ENCODE measurements at places on chromosomes 16 and 17.

DNA sequence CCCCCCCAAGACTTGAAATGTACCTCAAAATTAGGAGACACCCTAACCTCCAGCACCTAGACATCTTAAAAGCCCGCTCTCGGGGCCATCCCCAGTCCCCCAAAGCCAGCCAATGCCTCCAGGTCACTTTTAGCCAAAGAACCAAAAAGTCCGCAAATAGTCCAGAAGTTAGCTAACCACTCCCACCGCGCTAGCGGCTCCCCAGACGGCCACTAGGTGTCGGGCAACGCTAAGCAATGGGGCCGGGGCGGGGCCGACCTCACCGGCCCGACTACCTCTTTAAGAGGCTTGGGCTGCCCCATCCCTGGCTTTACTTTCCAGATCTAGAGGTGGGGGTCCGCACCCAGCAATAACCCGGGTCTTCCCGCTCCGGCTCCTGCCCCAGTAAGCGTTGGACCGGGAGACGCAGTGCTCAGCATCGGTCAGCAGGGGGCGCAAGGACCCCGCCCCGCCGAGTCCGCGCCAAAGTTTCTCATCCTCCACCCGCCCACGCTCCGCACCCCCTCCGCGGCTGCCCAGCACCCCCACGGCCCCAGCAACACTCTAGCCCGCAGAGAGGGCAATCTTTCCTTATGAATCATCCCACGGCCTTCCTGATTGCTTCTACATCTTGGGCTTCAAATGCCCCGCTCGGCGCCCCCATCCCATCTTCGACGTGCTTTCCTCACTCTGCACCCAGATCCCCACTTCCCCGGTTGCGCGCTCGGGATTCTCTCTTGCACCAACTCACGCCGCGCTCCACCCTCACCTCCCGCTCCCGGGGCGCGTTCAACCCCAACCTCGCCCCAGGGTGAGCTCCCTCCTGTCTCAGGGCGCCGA lies 765 bp downstream of the COL1A1 start:
- DNase-seq = peak; percentile 96

GRCh38 chr17:58587713-58588117 lies 73.3 kb upstream of the MTMR4 start:
- peak; percentile 22 for DNase-seq

- no peak for DNase-seq
Measured at GRCh38 chr17:62675260-62675659, 47.8 kb downstream of the MRC2 start.

- no peak for DNase-seq
Measured at GRCh38 chr17:21171309-21171922, 42.5 kb downstream of the TMEM11 start.

GRCh38 chr16:25950586-25951281 lies 259.0 kb downstream of the HS3ST4 start:
- DNase-seq = no peak

Measured in T1000 (cell line).